ENCODE measurements at places on chromosomes 1 and 21. TPM values are rescaled to one million over a fixed set of nuclear protein-coding genes. Genes with fewer than 3 reads are reported as not detected.

Gene DIRAS3
- total RNA-seq, result 0.14 TPM

Gene EDN2
- total RNA-seq, result 0.39 TPM

Gene GFI1
- 0.35 TPM for total RNA-seq

Gene OR2G6
- total RNA-seq, result not detected

Gene APOBEC4
- total RNA-seq, result not detected

Gene TATDN3
- 19.3 TPM for total RNA-seq

DNA sequence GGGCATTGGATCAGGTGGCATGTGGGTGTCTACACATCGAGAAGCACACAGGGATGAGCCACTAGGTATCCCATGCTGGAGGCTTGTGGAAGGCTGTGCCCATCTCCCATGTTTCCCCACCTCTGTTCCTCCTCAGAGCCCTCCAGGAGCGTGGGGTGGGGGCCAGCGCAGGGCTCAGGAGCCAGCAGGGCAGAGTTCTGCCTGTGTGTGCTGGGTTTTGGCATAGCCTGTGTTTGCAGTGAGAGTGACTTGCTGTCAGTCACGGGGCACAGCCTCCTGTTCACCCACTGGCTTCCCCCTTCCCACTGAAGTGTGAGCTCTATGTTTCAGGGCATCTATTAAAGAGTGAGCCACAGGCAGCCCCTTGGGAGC lies 10.4 kb downstream of the IBA57 start:
- no peaks in the 10 kb centered on the region for H3K36me3 ChIP-seq
- H3K4me1 ChIP-seq, result no peaks in the 10 kb centered on the region
- DNase-seq, result no peak
- H3K27me3 ChIP-seq, result no peaks in the 10 kb centered on the region

DNA sequence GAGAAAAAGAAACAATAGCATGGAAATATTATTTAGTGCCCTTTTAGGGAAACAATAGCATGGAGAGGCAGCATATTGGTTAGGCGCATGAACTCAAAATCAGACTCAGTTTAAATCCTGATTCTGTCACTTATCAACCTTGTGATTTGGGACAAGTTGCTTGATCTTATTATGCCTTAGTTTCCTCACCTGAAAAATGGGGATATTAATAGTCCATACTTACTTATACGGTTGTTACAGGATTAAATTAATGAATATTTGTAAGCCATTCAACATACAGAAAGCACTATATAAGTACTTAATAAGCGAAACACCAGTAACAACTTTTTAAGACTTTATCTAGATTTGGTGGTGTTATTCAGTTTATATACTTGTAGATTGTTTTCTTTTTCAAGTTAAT lies 1.2 kb downstream of the TSEN15 start:
- peak overlapping the region; percentile 97 for H3K4me3 ChIP-seq
- peaks cover 55% of the 10 kb centered on the region for H3K4me1 ChIP-seq
- no peak for DNase-seq
- H3K27me3 ChIP-seq, result peaks cover 5% of the 10 kb centered on the region

GRCh38 chr1:35215346-35215745 lies 22.4 kb upstream of the SFPQ start:
- no peaks in the 10 kb centered on the region for H3K27me3 ChIP-seq
- no peaks in the 10 kb centered on the region for H3K36me3 ChIP-seq
- no peak overlapping the region for H3K4me3 ChIP-seq
- H3K27ac ChIP-seq, result no peak overlapping the region

- H3K4me3 ChIP-seq, result no peak overlapping the region
- H3K27ac ChIP-seq, result no peak overlapping the region
- H3K27me3 ChIP-seq, result peaks cover 17% of the 10 kb centered on the region
- DNase-seq, result no peak
- no peaks in the 10 kb centered on the region for H3K36me3 ChIP-seq
Observed at GRCh38 chr1:167524651-167525050, 6.3 kb upstream of the CD247 start.

GRCh38 chr1:163537809-163538208 lies 216.1 kb downstream of the NUF2 start:
- DNase-seq, result no peak
- no peaks in the 10 kb centered on the region for H3K27me3 ChIP-seq
- no peak overlapping the region for H3K27ac ChIP-seq
- no peak overlapping the region for H3K4me3 ChIP-seq
- no peaks in the 10 kb centered on the region for H3K36me3 ChIP-seq

- no peak overlapping the region for H3K4me3 ChIP-seq
- peaks cover 16% of the 10 kb centered on the region for H3K4me1 ChIP-seq
- H3K27ac ChIP-seq, result no peak overlapping the region
- DNase-seq, result no peak
- peaks cover 2% of the 10 kb centered on the region for H3K36me3 ChIP-seq
Observed at GRCh38 chr1:234842726-234843641, 233.0 kb upstream of the IRF2BP2 start.

- no peaks in the 10 kb centered on the region for H3K36me3 ChIP-seq
- H3K27ac ChIP-seq, result no peak overlapping the region
- H3K27me3 ChIP-seq, result peaks cover 16% of the 10 kb centered on the region
- H3K4me1 ChIP-seq, result peaks cover 11% of the 10 kb centered on the region
Observed at GRCh38 chr1:44076066-44076465, 42.6 kb upstream of the KLF17 start.

- H3K4me3 ChIP-seq, result no peak overlapping the region
- no peaks in the 10 kb centered on the region for H3K36me3 ChIP-seq
- no peak overlapping the region for H3K27ac ChIP-seq
- no peak for DNase-seq
- no peaks in the 10 kb centered on the region for H3K27me3 ChIP-seq
Observed at GRCh38 chr1:33132549-33132948, 49.3 kb downstream of the TRIM62 start.

DNA sequence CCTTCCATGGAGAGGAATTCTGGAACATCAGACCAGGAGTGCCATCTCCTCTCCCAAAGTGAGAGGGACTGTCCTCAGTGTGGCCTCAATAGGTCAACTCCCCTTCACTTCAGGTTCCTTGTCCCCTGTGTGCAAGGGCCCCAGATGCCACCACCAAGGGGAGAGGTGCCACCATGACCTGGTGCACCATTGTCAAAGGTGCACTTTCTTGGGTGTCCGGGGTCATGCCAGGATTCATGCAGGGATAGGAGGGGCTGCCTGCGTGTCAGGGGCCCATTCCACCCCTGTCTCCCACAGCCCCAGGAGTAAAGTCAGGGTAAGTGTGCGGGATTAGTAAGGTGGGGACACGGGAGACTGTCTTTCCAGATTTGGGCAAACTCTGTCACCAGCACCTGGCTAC lies 21.4 kb upstream of the EPHA2 start:
- no peak for DNase-seq
- no peaks in the 10 kb centered on the region for H3K36me3 ChIP-seq
- no peak overlapping the region for H3K4me3 ChIP-seq
- peaks cover 17% of the 10 kb centered on the region for H3K4me1 ChIP-seq
- no peak overlapping the region for H3K27ac ChIP-seq

DNA sequence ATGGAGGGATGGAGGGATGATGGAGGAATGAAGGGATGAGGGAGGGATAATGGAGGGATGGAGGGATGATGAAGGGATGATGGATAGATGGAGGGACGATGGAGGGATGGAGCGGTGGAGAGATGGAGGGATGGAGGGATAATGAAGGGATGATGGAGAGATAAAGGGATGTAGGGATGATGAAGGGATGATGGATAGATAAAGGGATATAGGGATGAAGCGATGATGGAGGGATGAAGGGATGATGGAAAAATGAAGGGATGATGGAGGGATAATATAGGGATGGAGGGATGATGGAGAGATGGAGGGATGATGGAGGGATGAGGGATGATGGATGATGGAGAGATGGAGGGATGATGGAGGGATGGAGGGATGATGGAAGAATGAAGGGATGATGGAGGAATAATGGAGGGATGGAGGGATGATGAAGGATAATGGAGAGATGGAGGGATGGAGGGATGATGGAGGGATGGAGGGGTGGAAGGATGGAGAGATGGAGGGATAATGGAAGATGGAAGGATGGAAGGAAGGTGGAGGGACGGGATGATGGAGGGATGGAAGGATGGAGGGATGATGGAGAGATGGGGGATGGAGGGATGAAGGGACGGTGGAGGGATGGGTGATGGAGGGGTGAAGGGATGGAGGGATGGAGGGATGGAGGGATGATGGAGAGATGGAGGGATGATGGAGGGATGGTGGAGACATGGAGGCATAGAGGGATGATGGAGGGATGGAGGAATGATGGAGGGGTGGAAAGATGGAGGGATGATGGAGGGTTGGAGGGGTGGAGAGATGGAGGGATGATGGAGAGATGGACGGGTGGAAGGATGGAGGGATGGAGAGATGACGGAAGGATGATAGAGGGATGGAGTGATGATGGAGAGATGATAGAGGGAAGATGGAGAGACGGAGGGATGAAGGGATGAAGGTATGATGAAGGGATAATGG lies 62.0 kb downstream of the KCNAB2 start:
- no peaks in the 10 kb centered on the region for H3K27me3 ChIP-seq

- peaks cover 13% of the 10 kb centered on the region for H3K4me1 ChIP-seq
- no peak for DNase-seq
- H3K4me3 ChIP-seq, result no peak overlapping the region
Observed at GRCh38 chr1:95021805-95022643, 50.7 kb downstream of the ALG14 start.

GRCh38 chr1:240808381-240808780 lies 196.4 kb upstream of the GREM2 start:
- H3K27me3 ChIP-seq, result no peaks in the 10 kb centered on the region
- no peak overlapping the region for H3K4me3 ChIP-seq
- no peaks in the 10 kb centered on the region for H3K4me1 ChIP-seq
- H3K36me3 ChIP-seq, result no peaks in the 10 kb centered on the region
- no peak overlapping the region for H3K27ac ChIP-seq

DNA sequence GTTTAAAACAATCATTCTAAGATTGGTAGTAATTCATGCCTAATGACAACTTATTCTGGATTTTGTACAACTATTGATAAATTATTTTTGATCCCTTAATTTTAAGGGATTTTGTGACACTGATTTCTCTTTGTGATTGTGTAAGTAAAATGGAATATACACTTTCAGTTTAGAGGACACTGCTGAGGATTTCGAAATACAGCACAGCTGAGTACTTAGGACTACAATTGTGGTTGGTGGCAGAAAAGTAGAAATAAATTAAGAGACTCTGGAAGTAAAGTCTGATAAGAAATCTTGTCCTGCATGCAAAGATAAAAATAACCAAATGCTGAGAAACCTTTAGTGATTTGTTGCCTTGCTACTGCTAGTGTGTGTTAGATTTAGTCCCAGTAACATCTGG lies 40.0 kb downstream of the TYW3 start:
- no peak for DNase-seq
- no peaks in the 10 kb centered on the region for H3K36me3 ChIP-seq
- no peaks in the 10 kb centered on the region for H3K27me3 ChIP-seq

- no peak for DNase-seq
- H3K4me3 ChIP-seq, result no peak overlapping the region
- H3K36me3 ChIP-seq, result no peaks in the 10 kb centered on the region
- H3K27ac ChIP-seq, result no peak overlapping the region
- peaks cover 30% of the 10 kb centered on the region for H3K4me1 ChIP-seq
Observed at GRCh38 chr1:23150742-23151141, 17.9 kb downstream of the LUZP1 start.

GRCh38 chr21:45347712-45348499 lies 57.1 kb upstream of the COL18A1 start:
- H3K36me3 ChIP-seq, result no peaks in the 10 kb centered on the region
- no peak overlapping the region for H3K27ac ChIP-seq
- H3K27me3 ChIP-seq, result peaks cover 9% of the 10 kb centered on the region
- H3K4me3 ChIP-seq, result no peak overlapping the region
- DNase-seq, result no peak

DNA sequence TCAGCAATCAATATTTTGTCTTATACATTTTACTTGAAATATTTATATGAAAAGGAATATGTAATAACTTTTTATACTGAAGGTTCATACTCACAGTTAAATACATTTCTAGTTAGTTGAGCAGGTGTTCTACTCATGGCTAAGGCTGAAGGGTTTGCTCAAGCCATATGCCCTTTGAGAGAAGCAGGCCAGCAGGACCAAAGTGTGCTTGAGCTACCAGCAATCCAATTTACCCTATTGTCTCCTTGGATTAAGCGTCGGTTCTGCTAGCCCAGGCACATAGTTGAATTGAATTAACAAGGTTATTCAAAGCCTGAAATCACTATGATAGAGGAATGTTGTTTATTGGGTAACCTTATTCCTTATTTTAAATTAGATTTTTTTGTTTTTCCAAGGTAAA lies 151.5 kb upstream of the BACE2 start:
- DNase-seq, result no peak
- no peak overlapping the region for H3K27ac ChIP-seq
- no peak overlapping the region for H3K4me3 ChIP-seq
- H3K36me3 ChIP-seq, result no peaks in the 10 kb centered on the region
- H3K4me1 ChIP-seq, result no peaks in the 10 kb centered on the region

GRCh38 chr1:234208791-234209190 lies 164.5 kb upstream of the COA6 start:
- H3K36me3 ChIP-seq, result peaks cover 11% of the 10 kb centered on the region
- peaks cover 6% of the 10 kb centered on the region for H3K4me1 ChIP-seq
- H3K4me3 ChIP-seq, result no peak overlapping the region
- H3K27me3 ChIP-seq, result peaks cover 14% of the 10 kb centered on the region
- H3K27ac ChIP-seq, result no peak overlapping the region
- DNase-seq, result no peak

DNA sequence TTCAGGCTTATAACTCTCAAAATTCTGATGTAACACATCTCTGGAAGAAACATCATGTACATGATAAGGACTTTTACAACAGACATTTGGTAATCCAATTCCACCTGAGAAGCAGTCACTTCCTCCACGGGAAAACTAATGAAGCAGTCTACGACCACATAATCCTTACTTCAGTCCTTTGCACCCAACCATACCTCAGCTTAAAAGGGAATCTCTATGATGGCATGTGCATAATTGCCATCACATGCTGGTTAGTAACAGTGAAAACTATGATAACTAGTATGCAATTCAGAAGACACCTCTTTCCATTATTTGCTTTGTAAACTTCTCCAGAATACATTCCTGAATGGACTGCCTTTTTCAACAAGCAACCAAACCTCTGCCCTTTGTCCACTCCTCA lies 53.1 kb downstream of the TTC13 start:
- peaks cover 3% of the 10 kb centered on the region for H3K36me3 ChIP-seq
- no peaks in the 10 kb centered on the region for H3K4me1 ChIP-seq
- no peaks in the 10 kb centered on the region for H3K27me3 ChIP-seq

GRCh38 chr1:214143006-214143992 lies 137.7 kb upstream of the SMYD2 start:
- H3K4me1 ChIP-seq, result peaks cover 23% of the 10 kb centered on the region
- H3K27me3 ChIP-seq, result no peaks in the 10 kb centered on the region
- peak overlapping the region; percentile 22 for H3K27ac ChIP-seq
- DNase-seq, result no peak
- H3K36me3 ChIP-seq, result no peaks in the 10 kb centered on the region

DNA sequence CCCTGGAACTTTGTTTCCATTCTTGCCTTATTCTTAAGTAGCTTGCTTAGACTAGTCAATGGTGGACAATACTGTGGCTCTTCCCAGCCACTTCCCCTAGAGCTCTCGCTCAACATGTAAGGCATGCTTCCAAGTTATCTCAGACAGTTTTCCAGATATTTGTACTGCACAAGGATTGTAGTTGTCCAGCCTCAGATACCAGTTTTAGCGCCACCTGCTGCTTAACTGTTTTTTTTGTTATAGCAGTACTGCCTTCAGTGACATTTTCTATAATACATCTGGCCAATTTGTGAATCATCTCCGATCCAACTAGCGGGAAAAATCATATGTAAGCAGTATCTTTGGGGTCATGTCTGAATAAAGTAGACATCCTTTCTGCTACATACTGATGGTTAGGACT lies 346.7 kb upstream of the ADGRL4 start:
- no peaks in the 10 kb centered on the region for H3K27me3 ChIP-seq
- DNase-seq, result no peak
- H3K36me3 ChIP-seq, result no peaks in the 10 kb centered on the region
- H3K27ac ChIP-seq, result no peak overlapping the region
